ENCODE measurements at places on chromosomes 7 and 10.

GRCh38 chr10:9853405-9854355 lies 1164.0 kb upstream of the CELF2 start:
- no peak for DNase-seq

DNA sequence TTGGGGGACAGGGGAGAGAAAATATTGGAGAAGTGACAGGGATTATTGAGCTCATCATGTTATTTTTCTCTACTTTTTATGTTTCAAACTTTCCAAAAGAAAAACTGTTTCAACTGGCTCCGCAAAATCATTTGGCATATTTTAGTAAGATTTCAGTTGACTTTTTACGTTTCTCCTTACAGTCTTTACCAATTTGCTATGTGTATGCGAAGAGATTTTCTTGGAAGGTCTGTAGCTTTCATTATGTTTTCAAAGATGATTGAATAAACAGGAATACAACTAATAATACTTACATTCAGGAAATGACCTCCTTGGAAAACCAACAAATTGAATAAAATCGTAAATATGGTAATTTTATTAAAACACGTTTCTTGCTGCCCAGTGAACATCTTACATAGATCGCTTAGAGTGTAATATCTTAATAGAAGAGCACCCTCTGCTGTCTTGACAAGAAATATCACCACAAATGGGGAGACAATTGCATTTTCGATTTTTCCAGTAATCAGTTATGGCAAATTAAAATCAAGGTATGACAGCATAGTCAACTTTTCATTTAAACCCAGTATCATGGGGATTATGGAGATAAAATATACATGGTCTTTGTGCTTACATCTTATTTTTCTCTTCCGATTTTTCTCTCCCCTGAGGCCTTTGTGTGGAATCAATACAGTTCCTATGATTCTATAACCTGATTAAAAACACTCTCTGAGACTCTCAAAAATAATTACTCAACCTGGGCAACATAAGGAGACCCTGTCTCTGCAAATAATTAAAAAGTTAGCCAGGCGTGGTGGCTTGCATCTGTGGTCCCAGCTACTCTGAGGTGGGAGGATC lies 43.1 kb downstream of the MBL2 start:
- peak; percentile 22 for DNase-seq

DNA sequence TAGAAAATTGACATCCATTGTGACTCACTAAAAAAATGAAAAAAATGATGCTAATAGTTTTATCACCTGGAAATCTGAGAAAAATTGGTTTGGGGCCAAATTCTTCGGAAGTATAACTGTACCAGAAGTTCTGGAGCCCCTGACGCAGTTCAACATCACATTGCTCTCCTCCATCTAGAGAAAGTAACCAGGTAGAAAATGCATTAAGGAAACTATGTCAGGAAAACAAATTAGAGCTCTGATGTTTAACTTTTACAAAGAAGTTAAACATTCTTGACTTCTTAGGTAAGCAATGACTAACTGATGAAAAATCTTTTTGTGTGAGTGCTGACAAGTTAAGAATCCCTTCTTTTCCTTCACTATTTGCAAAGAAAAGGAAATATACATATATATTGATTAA lies 61.1 kb upstream of the TMEM196 start:
- DNase-seq: no peak

- no peak for DNase-seq
These were observed 143.8 kb downstream of the CFTR start for GRCh38 chr7:117623606-117624005.

DNA sequence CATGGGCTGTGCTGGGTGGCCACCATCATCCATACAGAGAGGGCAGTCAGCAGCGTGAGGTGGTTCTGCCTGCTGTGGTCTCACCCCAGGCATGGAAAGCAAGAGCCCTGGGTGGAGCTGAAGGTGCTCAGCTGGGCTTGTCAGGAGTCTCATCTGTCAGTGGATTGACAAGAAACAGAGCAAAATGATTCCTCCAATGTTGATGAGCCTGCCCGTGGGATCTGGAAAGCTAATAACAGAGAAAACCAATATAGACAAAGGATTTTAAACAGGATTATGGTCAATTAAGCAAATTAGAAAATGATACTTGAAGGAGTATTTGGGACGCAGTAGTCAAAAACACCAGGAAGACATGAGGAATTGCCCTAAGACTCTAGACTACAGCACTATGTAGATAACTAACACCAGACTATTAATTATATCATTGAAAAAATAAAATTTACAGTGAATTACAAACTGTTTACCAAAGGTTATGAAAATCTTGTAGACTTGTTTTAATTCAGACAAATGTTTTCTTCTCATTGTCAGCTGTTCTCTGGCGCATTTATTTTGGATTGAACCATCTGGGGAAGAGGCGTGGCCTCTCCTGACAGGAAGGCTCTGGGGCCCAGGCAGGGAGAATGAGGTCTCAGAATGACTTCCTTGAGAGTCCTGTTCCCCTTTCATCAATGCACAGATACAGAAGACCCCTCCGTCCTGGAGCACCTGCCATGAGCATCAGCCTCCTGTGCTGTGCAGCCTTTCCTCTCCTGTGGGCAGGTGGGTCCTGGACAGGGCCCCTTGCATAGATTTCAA lies 211.2 kb upstream of the PRSS58 start:
- DNase-seq: no peak

- no peak for DNase-seq
These were observed 29.7 kb upstream of the DDC start for GRCh38 chr7:50594734-50595485.

GRCh38 chr7:129779602-129780256 lies 168.2 kb downstream of the NRF1 start:
- DNase-seq: no peak

GRCh38 chr7:80432166-80432565 lies 79.7 kb downstream of the GNAT3 start:
- DNase-seq: no peak

- no peak for DNase-seq
These were observed 232.4 kb downstream of the ELMO1 start for GRCh38 chr7:37216156-37216852.

- no peak for DNase-seq
These were observed 210.7 kb downstream of the SKAP2 start for GRCh38 chr7:26653430-26654399.

DNA sequence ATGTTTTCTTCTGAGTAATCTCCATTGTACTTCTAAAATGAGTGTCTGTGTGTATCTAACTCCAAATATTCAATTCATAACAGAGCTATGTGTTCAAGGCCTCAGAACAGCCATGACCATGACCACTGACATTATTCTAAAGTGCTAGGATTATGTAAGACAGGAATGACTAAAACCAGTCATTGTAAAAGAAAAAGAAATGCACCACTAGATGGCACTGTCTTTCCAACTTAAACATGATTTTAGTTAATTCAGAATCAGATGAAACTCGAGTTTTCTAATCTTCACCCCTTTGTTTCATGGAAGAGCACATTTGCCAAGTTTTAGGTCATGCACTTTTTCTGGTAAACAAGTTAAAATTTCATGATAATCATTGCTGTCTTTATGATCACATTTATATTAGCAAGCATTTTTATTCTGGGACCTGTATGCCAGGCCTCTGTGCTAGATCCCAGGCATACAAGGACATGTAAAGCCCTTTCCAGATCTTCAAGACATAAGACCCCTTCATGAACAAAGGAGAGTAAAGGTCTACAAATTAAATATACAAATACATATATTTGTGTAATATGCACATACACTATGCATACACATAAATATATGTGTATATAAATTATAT lies 26.1 kb upstream of the RSU1 start:
- DNase-seq: no peak

GRCh38 chr7:13832346-13832745 lies 157.1 kb downstream of the ETV1 start:
- no peak for DNase-seq

DNA sequence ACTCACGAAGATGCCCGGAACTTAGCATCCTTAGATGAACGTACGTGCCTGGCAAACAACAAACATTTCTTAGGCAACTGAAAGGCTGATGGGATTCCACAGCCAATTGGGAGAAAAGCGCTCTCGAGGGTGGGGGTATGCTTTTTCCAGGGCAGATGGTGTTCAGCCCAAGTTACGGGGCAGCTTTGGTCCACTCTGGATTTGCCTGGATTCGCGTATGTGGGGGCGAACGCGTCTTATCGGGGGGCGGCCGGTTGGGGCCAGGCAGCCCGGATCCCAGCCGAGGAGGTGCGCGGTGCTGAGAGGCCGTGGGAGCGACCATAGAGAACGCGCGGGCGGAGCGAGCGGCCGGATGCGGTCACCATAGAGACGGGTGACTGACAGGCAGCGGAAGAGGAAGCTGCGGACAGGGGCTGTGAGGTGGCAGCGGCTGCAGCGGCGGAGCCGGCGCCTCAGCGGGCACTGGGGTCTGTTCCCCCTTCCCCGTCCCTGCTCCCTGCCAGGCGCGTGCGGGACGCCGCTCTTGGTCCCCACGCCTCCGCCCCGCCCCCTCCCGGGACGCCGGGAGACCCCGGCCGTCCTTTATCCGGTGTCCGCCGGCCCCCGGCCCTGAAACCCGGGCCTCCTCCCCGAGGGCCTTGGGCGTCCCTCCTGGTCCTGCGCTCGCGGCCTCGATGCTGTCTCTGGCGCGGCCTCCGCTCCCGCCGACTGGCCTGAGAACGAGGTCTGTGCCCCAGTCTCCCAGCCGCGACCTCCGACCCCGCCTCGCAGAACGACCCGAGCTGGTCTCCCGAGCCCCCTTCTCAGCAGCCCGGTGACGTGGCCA lies at the start of gene CHPF2:
CHPF2 (plus strand) TSS at position 393 of the 826 bp plus-strand sequence. CDS start 1,529 bp downstream, outside the sequence.
- peak; percentile 97 for DNase-seq

DNA sequence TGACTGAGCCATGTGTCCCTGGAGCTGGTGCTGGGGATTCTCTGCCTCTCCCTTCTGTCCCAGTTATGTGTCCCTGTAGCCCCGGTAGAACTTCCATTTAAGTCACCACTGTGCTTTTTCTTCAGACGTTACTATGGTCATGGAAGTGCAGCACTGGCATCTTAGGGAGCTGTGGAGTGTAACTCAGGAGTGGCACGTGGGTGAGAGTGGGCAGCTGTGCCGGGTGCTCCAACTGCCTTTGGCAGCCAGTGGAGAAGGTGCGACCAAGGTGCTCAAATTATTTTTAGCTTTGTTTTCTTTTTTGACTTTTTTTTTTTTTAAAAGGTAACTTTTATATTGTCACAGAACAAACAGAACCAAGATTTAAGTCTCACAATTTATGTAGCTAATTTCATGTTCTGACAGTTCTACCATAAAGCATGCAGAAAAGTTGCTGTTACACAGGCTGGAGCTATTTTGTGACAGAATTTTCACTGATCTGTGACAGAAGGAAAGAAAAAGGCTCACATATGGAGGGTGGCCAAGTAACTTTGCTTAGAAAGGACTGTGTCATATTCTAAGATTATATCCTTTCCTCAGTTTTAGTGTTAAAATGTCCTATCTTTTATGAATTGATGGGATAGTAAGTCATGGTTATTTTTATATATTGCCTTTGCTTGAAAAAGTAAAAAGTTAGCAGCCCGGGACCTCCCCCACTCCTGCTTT lies 73.9 kb downstream of the SH2D4B start:
- no peak for DNase-seq

DNA sequence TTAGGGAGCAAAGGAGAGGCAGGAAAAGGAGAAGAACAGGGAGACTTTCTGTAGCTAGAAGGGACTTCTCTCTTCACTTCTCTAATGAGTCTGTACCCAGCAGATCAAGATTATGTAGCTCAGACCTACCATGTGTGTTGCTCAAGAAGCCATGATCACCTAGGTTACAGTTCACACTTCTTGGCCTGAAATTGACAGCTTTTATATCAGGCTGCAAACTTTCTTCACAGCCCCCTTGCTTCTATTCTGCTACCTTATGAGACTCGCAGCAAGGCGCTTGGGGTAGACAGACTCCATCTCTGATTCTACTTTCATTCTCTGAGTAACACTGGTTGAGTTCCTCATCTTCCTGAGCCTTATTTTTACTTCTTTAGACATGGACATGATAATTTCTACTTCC lies 19.6 kb upstream of the GIMAP2 start:
- no peak for DNase-seq

DNA sequence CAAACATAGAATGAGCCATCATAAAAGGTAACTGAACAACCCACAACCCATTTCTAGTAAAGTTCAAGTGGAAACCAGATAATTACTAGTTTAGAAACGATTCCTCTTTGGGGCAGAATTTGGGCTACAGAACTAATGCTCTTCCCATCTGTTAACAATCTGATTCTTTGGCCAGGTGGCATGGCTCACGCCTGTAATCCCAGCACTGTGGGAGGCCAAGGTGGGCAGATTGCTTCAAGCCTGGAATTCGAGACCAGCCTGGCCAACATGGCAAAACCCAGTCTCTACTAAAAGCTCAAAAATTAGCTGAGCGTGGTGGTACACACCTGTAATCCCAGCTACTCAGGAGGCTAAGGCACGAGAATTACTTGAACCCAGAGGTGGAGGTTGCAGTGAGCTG lies 18.5 kb downstream of the CYP51A1 start:
- DNase-seq: no peak

DNA sequence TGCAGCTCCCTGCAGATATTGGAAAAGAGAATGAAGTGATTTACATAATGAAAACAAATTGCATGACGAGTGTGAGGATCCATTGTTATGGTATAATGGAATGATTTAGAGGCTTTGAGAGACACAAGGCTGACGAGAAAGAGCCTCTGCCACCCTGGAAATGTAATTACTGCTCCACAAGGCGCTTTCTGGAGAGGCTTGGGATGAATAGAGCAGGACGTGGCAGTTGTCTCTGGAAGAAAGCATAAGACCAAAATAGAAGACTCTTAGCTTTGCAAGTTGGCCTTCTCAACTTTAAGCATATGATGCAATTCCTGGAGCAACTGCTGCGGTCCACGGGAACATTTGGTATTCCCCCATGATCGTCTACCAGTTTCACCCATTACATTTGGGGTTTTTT lies 181.9 kb upstream of the TCF7L2 start:
- DNase-seq: no peak

GRCh38 chr7:142583446-142583845 lies 165.8 kb upstream of the PRSS1 start:
- peak; percentile 81 for DNase-seq

DNA sequence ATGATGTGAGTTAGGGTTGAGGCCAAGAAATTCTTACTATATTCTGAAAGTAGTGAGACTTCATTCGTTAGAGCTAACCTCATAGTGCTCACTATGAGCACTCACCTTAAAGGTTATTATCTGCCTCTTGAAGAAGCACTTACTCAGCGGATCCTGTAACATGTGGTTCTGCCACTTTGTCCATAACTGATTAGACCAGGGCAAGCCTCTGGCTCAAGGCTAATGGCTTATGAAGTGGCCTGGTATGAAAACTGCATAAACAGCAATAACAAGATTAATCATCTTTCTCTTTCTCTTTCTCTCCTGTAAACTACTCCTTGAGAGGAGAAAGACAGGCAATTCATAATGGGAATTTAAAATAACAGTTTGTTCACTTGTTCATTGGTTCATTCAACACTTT lies 82.8 kb downstream of the MAPK8 start:
- DNase-seq: no peak

DNA sequence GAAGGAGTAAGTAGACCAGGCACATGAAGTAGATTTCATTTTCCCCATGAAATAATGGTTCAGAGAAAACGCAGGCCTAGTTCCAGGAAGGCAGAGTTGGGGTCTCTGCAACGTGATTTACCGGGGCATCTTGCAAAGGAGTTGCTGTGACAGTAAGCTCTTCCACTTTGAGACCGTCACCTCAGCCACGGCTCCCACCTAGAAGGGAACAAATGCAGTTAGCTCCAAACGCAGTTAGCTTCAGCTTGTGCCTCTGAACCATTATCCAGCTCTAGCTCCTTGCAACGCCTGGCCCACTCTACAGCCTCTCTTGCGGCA lies 7.0 kb upstream of the MYO1G start:
- no peak for DNase-seq

- peak; percentile 8 for DNase-seq
These were observed 42.3 kb downstream of the ATAD1 start for GRCh38 chr10:87775766-87776165.
